Stimulated activated CD4-positive, alpha-beta T cell treated with anti-CD3 and anti-CD28 coated beads, Interleukin-1b, Interleukin-23, amount 100 ng/mL, for 4 hours (primary cell): ENCODE measurements at places on chromosomes 7 and 10.

GRCh38 chr7:28145931-28146330, 34.7 kb downstream of the JAZF1 start:
- no peak for DNase-seq

DNA sequence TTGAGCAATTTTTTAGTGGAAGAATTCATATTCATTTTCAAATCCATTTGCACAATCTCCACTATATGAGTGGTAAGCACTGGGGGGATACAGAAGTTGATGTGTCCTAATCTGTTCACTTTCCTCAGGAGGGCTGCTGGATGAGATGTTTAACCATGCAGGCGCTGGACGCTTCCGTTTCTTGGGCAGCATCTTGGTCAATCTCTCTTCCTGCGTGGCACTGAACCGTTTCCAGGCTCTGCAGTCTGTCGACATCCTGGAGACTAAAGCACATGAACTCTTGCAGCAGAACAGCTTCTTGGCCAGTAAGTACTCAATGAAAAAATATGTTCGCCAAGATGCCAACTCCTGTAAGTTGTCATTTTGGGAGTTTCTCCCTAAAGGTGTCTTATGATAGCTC, 179.3 kb downstream of the ABCA13 start:
- DNase-seq = no peak

- DNase-seq = no peak
Measured at GRCh38 chr7:85716353-85716752, 529.5 kb upstream of the SEMA3D start.

DNA sequence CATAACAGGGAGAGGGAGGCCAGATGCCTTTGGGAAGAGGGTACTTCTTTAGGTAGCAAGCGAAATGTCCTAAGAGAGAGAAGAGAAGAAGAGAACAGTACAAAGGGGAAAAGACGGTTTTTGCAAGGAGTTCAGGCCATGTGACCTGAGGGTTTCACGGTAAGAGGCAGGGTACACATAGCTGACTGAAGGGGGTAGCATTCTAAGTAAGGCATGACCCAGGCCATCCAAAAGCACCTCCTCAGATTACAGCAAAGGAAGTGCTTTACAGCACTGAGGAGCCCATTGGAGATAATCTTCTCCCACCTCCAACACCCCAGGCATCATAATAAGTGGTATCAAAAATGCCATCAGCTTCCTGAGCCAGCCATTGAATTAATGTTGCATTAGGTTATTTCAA, 258.2 kb upstream of the NPY start:
- no peak for DNase-seq

GRCh38 chr7:110718503-110719205, 372.3 kb upstream of the LRRN3 start:
- DNase-seq = no peak

DNA sequence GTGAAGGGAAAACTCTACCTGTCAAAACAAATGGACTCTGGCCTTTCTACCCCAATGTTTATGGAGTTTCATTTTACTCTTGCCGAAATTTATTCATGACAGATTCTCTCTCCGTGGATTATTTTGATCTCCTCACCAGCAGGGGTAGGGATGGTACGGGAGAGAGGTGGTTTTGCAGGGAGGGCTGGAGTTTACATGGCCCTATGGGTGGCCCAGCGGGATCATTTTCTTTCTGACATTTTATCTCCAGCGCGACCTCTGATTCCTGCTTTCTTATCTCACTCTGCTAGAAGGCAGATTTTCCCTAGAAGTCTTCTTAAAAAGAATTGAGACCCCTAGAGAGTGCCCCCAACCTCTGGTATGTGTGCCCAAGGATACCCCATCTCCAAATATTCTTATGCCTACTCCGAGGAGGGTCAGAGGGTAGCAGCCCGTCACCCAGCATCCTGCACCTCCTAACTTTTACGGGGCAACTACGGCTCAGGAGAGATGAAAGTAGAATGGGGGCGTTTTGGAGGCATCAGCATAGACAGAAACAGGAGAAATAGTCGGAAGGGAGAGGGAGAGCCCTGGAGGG, 10.1 kb upstream of the GATA3 start:
- DNase-seq = no peak

- DNase-seq = no peak
Measured at GRCh38 chr10:108990441-108990840, 932.9 kb downstream of the XPNPEP1 start.

DNA sequence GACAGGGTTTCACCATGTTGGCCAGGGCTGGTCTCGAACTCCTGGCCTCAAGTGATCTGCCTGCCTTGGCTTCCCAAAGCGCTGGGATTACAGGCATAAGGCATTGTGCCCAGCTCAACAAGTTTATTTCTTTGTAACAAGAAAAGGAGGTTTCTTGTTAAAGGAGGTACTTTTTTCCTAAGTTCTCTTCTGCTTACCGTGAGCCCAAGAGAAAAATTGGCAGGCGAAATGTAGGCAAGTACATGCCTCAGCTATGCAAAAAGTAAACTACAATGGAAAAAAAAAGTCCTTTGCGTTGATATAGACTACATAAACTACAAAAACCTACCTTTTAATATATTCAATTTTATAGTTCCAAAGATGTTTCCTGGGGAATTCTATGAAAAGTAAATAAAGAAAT, 122.6 kb downstream of the DKK1 start:
- no peak for DNase-seq

DNA sequence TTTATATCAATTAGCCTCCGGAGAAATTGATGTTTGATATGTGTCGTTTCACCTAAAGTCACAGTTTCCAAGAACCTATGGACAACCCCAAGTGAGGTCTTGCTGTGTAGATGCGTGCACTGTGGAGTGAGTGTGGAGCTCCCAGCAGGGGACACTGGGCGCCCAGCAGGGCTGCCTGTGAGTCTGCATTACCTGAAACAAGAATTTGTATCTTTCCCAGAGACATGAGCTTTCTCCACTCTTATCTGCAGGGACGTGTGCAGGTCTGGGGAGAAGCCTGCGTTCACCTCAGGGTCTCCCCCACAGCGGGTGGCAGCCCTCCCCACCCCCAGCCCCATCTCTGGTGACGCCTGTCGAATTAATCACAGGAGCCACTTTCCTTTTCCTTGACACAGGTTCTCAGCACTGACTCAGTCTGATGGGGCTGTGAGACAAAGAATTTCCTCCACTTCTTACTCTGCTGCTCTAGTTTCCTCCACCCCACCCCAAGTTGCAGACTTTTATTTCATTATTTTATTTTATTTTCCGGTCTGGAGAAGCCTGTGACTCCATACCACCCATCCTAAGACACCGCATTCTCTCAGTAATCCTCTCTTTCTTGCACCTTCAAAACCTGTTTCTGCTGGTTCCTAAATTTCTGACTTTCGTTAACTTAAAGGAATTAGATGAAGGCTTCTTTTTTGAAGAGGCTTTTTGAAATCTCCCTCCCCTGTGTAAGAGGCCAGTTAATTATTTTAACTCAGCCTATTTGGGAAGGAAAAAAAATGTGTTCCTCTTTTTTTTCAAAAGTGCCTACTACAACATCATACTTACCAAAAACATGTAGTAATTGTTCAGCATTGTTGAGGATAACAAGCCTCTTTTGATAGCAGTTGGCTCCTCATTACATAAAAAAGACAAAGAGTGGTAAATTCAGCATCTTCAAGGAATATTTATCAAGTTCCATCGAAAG, 17.0 kb upstream of the INSIG1 start:
- no peak for DNase-seq

- no peak for DNase-seq
Measured at GRCh38 chr10:1149793-1150637, 93.8 kb downstream of the WDR37 start.

DNA sequence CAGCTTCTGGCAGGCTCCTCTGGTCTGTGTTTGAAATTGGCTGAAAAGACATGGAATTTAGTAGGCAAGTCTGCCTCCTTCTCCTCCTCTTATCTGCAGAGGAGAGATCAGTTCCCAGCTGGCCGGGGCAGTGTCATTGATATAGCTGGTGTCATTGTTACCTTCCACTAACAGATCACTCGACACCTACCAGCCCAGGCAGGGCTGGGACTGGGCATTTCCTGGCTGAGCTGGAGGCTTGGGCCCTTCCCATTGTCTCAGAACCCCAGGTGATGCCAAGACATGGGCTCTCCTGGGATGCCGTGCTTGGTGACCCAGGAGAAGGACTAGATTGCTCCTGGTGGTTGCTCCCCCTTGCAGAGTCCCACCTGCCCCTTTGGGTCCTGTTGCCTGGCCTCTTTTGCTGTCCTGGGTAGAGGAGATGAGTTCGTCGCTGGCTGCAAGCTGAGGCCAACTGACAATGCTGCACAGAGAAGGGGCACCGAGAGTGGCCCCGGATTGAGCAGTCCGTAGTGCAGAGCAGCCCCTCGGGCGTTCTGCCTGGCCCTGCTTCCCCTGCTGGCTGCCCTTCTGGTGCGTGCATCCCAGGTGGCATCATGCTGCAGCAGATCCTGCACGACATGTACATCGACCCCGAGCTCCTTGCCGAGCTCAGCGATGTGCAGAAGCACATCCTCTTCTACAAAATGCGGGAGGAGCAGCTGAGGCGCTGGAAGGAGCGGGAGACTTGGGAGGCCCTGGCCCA, at the start of gene SH2D4B:
SH2D4B (plus strand) TSS at position 167 of the 745 bp plus-strand sequence; CDS start at position 597, 430 bp downstream.
- DNase-seq = no peak

GRCh38 chr10:79532-80215, 30.6 kb upstream of the TUBB8 start:
- no peak for DNase-seq

DNA sequence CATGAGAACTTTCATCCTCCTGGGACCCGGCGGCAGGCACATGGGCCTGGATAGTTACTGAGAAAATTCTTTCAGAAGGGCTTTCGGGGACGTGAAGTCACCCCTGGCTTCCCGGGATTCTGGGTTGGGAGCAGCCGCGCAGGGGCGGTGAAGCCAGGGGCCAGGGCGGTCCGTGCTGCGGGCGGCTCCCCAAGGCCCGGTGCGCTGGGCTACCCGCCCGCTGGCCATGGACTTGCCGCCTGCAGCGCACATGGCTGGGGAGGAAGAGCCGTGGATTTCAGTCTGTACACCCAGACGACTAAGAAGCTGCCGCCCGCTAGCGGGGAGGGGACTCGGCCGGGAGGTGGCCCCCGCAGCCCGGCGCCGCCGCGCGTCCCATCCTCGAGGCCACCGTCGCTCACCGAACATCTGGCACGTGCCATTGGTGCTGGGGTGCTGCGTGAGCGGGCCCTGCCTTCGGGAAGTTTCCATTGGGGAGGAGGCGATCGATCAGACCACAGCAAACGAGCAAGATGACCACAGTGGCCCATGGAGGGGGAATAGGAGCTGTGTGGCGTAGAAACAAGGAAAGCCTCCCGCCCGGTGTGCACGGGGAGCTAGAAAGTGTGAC, 64.5 kb downstream of the TMEM209 start:
- DNase-seq = no peak

- no peak for DNase-seq
Measured at GRCh38 chr10:96401036-96401435, 42.2 kb upstream of the OPALIN start.

DNA sequence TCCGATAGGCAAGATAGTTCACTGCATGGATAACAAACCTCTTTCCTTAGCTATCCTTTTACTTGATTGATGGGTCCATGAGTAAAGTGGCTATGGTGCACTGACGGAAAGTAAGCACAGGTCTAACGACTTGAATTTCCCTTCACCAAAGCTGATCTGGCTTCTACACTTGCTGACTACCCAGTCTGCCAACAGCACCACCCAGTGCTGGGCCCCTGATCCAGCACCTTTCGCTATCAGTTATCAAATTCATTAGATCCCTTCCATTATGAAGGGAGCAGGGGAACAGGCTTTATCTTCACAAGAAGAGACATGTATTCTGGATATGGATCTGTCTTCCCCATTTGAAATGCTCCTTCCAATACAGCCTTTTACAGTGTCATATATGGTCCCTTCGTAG, 855.9 kb downstream of the GRID1 start:
- no peak for DNase-seq

DNA sequence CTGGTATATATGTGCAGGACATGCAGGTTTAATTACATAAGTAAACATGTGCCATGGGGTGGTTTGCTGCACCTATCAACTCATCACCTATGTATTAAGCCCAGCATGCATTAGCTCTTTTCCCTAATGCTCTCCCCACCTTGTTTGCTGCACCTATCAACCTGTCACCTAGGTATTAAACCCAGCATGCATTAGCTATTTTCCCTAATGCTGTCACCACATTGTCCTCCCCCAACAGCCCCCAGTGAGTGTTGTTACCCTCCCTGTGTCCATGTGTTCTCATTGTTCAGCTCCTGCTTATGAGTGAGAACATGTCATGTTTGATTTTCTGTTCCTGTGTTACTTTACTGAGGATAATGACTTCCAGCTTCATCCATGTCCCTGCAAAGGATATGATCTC, 300.5 kb downstream of the ANKRD7 start:
- no peak for DNase-seq

- DNase-seq = no peak
Measured at GRCh38 chr7:44639671-44640321, 33.4 kb downstream of the OGDH start.

DNA sequence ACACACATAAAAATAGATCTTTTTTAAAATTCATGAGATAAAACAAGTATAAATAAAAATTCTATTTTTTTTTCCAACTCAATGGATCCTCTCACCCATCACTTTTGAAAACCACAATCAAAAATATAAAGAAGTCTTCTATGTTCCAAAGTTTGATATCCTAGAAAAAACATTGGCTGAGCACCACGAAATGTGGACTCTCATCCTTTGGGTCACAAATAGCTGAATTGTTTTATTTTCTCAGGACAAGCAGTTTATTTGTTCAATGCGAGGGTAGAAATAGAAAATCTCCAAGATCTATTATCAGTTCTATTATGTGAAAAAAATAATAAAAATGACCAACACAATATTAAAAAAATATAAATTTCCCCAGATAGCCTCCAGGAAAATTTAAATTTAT, 310.5 kb upstream of the DGKB start:
- DNase-seq = no peak

- DNase-seq = no peak
Measured at GRCh38 chr10:34922138-34922537, 107.0 kb upstream of the PARD3 start.

- no peak for DNase-seq
Measured at GRCh38 chr10:125772112-125772863, 3.3 kb downstream of the MMP21 start.
